T-helper 9 cell (primary cell): ENCODE measurements at places on chromosomes 3 and 15.

DNA sequence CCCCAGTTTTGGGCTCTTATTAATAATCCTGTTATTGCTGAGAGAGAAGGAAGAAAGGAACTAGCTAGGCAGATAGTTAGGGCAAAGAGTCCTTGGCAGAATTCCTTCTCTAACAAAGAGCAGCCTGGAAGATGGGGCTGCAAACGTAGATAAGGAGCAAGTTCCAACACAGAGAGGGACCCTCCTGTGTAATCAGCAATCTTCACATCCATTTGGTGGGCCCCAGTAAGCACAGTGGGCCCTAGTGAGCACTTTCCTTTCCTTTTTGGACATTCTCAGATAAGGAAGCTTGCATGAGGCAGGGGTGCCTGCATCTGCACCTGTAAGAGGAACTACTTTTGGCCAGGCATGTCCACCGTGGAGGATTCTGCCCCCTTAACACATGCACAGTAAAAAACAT, 119.6 kb upstream of the SGO1 start:
- DNase-seq, result no peak

- DNase-seq, result no peak
These were observed 596.1 kb downstream of the OTOL1 start for GRCh38 chr3:162092751-162093150.

- DNase-seq, result no peak
These were observed 19.1 kb downstream of the GPR160 start for GRCh38 chr3:170056710-170057454.

DNA sequence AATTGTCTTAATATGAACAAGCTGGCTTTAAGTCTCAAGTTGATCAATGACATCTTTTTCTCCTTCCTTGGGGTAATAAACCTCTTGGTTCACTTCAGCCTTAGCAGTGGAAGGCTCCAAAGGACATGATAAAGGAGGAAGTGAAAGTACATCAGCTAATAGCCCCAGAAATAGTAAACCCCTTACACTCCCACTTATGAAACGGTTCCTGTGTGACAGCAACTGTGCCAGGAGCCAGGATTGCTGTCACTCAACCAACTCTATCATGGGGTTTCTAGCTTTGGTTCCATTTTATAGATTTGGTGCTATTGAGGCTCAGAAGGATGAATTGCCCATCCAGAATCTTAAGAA, 216.7 kb downstream of the ABHD5 start:
- DNase-seq, result no peak

DNA sequence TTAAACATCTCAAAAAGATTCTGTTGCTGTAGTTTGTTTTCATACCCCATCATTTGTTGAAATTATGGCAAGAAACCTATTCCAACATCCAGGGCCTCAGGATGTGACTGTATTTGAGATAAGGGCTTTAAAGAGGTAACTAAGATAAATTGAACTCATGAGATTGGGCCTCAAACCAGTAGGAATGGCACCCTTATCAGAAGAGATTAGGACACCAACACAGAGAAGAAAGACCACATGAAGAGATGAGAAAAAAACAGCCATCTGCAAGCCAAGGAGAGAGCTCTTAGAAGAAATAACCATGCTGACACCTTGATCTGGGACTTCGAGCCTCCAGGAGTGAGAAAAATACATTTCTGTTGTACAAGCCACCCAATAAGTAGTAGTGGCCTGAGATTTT, 157.7 kb downstream of the CGGBP1 start:
- no peak for DNase-seq

- DNase-seq, result no peak
These were observed 766 bp downstream of the FAM98B start for GRCh38 chr15:38454696-38455090.

DNA sequence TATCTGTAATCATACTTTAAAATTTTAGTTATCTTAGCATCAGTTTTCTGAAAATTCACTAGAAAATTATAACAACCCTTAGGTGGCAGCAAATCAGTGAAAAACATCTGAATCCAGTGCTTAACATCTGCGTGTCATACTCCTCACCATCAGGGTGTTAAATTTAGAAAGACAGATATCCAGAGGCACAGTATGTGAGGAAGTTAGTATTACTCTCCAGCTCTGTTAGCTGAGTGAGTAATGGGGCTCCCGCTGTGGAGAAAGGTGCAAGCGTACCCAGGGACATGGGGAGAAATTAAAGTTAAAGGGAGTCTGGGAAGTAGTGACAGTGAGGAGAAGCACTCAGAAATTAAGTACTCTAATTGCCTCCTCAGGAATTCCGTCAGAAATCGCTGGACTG, 50.9 kb downstream of the CEP63 start:
- no peak for DNase-seq

GRCh38 chr3:133882986-133883586, 12.6 kb downstream of the RAB6B start:
- no peak for DNase-seq

GRCh38 chr3:8879347-8879944, 83.8 kb downstream of the RAD18 start:
- no peak for DNase-seq

- no peak for DNase-seq
These were observed 53.5 kb downstream of the CEMIP start for GRCh38 chr15:80832686-80833085.

- DNase-seq, result peak; percentile 62
These were observed 16.2 kb upstream of the CCR9 start for GRCh38 chr3:45870099-45870498.

GRCh38 chr3:158753854-158754253, 21.6 kb upstream of the RARRES1 start:
- no peak for DNase-seq
